Stimulated activated CD4-positive, alpha-beta T cell treated with anti-CD3 and anti-CD28 coated beads, TNF-alpha, amount 100 ng/mL, for 1 hour (primary cell): ENCODE measurements at places on chromosomes 7 and 10.

DNA sequence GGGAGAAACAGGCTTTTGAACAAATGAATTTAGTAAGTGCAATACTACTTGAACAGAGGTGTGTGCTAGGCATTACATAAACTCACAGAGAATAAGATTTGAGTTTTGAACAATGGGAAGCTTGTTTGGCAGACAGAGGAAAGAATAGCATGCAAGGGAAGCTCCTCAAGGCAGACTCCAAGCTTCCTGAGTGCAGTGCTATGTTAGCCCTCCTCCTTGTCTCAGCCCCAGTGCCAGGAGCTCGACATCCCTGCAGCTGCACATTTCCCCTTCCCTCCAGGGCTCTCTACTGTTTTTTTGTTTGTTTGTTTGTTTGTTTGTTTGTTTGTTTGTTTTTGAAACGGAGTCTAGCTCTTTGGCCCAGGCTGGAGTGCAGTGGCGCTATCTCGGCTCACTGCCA is 237.5 kb downstream of the IPMK start:
- no peak for DNase-seq

- DNase-seq, result no peak
Observed at GRCh38 chr10:121168545-121169216, 317.5 kb downstream of the WDR11 start.

DNA sequence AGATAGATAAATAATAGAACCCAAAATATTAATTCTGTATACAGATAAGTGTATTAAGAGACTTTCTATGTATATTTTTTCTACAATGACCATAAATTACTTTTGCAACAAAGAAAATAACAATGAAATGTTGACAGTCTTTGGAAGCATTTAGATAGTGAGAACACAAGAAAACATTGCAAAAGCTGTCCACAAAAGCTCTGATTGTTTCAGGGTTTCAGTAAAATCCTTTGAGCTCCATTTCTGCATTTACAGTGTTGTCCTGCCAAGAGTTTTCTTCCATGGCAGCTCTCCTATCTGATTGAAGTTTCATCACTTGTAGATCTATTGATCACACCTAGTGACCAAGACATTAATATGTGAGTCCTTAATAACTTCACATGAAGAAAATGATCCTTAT is 321.8 kb downstream of the GPR37 start:
- DNase-seq, result no peak

- no peak for DNase-seq
Observed at GRCh38 chr10:71723311-71723710, 3.7 kb upstream of the C10orf105 start.

DNA sequence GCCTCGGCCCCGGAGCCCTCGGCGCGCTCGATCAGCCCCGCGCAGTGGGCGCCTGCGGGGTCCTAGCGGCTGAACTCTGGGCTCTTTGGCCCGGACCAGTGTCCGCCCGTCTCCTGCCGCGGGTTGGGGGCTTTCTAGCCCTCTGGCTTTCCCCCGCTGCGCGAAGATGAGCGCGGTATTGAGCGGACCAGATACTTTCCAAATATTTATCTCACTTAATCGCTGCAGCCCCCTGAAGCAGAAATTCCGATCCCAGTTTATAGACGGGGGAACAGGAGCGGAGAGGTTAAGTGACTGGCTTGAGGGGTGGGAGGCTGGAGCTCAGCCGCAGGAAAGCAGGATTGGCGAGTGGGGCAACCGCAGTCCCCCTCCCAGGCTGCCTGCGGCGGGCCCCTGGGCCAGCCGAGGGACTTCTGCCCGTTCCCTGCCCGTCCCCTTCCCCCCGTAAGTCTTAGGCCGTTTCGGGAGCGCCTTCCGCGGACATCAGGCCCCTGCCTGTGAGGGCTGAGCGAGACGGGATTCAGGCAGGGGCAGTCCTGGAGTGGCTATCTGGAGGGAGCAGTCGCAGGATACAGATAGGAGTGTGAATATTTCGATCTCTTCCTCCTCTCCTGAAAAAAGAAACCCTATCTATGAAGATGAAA is 565 bp downstream of the STRIP2 start:
- no peak for DNase-seq

DNA sequence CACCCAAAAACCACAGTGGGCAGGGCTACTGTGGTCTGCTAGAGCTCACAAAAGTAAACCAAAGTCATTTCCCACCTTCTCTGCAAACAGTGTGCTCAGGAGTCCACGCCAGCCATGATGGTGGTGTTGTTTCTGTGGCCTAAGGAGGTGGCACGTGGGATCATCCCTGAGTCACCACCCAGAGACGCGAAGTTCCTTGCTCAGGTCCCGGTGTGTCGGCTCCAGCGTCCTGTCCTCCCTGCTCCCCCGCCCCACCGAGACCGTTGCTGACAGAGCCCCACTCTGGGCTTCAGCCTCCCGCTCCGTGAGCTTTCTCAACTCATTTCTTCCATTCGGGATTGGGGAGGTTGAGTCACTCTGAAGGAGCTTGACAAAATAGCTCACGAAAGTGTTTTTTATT is 118.7 kb downstream of the NPTX2 start:
- no peak for DNase-seq

- no peak for DNase-seq
Observed at GRCh38 chr7:2807460-2807844, 36.7 kb downstream of the GNA12 start.

- DNase-seq, result no peak
Observed at GRCh38 chr7:1564603-1565022, 5.2 kb downstream of the PSMG3 start.

GRCh38 chr10:79376078-79376628 is 28.9 kb downstream of the PPIF start:
- no peak for DNase-seq

GRCh38 chr10:3495281-3495680 is 289.7 kb downstream of the KLF6 start:
- DNase-seq, result no peak

GRCh38 chr7:6159097-6159483 is 113.3 kb downstream of the CYTH3 start:
- DNase-seq, result no peak

- no peak for DNase-seq
Observed at GRCh38 chr10:34181553-34182300, 633.4 kb downstream of the PARD3 start.

DNA sequence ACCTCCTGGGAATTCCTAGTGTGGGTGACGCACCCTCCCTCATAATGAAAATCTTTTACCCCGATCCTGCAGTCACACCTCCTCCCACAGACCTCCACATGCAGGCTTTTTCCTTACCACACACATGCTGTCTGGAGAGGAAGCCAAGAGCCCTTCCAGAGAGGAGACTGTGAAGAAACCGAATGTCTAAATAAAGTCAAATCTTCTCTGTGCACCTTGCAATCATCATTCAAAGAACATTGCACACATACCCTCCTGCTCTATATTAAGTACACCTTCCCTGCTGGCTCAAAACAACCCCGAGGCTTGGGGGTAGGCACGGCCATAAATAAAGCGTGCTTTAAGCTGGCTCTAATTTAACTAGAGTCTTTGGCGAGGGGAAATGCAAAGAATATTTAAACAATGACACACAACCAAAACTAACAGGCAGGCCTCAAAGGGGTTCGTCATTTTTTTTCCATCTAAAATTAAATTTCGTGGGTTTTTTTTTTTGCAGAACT is 34.9 kb downstream of the CALML3 start:
- DNase-seq, result no peak

- DNase-seq, result no peak
Observed at GRCh38 chr10:75223507-75223906, 12.2 kb downstream of the COMTD1 start.

DNA sequence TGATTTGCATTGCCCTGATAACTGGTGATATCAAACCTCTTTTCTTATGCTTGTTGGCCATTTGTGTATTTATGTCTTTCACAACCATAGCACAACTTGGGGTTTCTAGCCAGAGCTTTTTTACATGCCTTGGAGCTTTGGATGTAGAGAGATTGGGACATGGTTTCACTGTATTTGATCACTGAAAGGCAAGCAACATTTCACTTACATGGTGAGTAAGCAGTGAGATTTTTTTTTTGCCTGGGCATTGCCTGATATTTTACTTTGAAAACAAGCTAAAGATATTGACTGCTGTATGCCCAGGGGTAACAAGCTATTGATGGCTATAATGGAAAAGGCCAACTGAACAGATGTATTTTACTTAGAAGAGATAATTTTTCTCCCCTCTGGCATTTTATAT is 259.0 kb downstream of the PHTF2 start:
- no peak for DNase-seq

GRCh38 chr7:116957874-116958273 is 4.6 kb downstream of the ST7 start:
- DNase-seq, result no peak

GRCh38 chr7:84181628-84182027 is 13.0 kb downstream of the SEMA3A start:
- no peak for DNase-seq

GRCh38 chr7:128872394-128872824 is 9.8 kb downstream of the ATP6V1F start:
- DNase-seq, result no peak

- DNase-seq, result no peak
Observed at GRCh38 chr10:19889256-19889655, 73.0 kb downstream of the PLXDC2 start.

- DNase-seq, result no peak
Observed at GRCh38 chr7:106152313-106152665, 40.2 kb upstream of the SYPL1 start.

- DNase-seq, result no peak
Observed at GRCh38 chr10:50400694-50401093, 149.4 kb upstream of the ASAH2 start.

DNA sequence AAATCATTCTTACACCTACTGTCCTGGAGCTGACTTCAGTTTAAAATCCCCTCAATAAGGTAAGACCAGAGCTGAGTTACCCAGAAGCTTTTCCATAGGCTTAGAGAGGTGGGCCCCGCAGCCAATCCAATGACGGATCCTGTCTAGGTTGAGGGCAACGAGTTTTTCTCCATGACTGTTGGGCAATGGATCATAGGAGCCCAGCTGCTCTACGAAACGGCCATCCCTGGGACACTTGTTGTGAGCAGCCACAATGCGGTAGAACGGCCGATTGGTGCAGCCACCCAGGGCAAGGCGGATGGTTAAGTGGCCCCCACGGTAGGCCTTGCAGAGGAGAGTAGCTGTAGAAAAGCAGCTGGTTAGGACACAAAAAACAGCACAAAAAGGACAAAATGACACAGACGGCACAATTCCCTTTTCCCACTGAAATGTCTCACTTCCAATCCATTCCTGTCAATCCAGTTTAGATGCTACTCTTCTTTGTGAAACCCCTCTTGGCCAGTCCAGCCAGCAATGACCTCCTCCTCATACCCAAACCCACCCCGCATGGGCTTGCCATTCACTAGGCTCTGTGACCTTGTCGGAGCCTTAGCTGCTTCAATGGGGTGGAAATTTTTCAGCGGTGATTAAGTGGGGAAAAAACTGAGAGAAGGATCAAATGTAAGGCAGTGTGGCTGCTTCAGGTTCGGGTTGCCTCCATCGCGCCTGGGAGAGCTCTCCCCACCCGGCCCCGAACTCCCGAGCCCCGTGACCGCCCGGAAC is 580 bp downstream of the MRPS16 start:
- DNase-seq, result no peak

- DNase-seq, result no peak
Observed at GRCh38 chr7:16409777-16410176, 11.6 kb downstream of the CRPPA start.

DNA sequence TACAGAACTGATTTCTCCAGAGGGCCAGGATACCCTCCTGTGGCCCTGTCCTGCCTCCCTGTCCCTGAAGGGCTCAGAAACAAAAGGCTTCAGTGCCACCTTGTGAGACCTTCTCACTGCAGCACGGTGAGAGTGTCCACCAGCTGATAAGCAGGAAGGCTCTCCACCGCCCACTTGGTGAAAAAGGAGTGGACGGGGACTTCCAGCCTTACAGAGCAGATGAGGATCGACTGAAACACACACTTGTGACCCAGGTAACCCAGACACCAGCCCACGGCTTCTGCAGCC is 330.1 kb downstream of the GRID1 start:
- no peak for DNase-seq

DNA sequence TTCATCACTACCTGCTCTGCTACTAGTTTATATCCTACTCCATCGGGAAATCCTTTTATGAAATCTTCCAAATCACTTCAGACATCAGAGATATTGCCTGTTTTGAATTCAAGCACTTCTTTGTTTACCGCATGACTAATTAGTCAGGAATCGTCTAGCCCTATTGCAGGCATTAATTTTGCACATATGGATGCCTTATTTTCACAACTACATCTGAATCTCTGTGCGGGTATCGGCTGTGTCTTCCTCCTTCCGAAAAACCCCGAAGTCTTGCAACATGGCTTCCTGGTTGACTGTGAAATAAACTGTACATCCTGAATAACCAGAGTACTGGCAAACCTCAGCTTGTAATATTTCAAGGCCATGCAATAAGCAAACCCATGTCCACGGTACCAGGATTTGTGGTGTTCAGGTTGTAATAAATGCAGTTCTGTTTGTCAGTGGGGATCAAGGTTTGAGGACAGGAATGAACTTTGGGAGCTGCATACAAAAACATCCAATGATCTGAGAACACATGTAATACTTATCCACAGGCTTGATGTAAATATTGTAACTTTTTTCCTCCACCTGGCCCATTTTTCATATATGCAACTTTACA is 642.1 kb downstream of the PARD3 start:
- no peak for DNase-seq

DNA sequence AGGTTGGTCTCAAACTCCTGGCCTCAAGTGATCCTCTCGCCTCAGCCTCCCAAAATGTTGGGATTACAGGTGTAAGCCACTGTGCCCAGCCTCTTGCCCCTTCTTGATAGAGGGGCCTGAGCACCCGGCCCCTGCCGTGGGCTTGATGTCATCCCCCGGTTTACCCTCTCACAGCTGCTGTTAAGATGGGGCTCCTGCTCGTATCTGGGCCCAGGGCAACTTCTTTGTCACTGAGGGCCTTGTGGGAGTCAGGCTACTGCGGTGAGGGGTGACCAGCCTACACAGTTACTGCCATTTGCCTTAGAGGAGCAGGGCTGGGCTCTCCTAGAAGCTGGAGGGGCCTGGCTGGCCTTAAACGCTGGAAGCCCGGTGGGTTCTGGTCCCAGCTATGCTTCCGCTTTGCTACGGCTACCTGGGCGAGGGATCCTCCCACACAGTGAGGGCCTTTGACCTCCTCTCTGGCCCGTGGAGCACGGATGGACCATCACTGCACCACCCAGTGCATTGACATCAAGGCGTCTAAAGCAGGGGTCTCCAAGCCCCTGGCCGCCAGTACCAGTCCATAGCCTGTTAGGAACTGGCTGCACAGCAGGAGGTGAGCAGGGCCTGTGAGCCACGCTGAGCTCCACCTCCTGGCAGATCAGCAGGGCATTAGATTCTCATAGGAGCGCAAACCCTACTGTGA is 1.1 kb upstream of the TMEM130 start:
- DNase-seq, result no peak

DNA sequence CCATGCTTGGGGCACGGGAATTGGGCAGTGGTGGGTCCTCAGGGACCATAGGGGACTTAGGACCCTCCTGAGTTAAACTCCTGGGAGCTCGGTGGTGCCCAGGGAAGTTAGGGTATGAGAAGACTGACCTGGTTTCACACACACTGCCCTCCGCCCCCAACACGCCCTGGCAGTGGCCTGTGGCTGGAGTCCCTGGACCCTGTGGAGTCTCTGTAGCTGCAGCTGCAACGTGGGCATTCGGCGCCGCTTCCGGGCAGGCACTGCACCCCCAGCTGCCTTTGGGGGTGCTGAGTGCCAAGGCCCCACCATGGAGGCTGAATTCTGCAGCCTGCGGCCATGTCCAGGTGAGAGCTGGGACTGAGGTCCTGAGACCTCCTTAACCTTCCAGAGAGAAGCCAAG is 29.9 kb upstream of the ZNF862 start:
- no peak for DNase-seq

GRCh38 chr10:37667736-37668135 is 189.7 kb downstream of the ZNF248 start:
- DNase-seq, result no peak
